ENCODE measurements at places on chromosomes 16 and 17.

- DNase-seq: no peak
Measured at GRCh38 chr17:67514998-67515397, 137.9 kb downstream of the PITPNC1 start.

- DNase-seq: no peak
Measured at GRCh38 chr17:74738051-74738996, 1.3 kb downstream of the RAB37 start.

DNA sequence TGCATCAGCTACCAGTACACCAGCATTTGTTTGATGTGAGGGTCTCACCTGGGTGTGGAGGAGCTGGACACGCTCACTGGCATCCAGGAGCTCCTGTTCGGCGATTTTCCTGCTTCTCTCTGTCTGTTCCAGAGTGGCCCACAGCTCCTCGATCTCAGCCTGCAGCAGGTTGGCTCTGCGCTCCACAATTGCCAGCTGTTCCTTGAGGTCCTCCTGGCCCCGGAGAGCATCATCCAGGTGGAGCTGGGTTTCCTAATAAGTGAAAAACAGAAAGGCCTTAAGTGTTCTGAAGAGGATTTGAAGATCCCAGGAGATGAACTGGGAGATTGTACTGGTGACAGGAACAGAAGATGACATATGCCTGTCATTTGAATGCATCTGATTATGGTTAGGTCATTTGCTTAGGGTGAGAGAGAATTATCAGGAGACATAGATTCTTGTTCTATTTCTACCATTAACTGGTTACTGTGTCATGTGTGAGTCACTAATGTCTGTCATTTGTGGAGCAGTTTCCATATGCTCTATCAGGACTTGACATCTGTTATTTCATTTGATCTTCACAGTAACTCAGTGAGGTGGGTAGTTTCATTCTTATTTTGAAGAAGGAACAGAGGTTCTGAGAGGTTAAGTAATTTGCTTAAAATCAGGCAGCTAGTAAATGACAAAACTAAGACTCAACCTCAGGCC, 21.5 kb upstream of the MYH13 start:
- DNase-seq: no peak

DNA sequence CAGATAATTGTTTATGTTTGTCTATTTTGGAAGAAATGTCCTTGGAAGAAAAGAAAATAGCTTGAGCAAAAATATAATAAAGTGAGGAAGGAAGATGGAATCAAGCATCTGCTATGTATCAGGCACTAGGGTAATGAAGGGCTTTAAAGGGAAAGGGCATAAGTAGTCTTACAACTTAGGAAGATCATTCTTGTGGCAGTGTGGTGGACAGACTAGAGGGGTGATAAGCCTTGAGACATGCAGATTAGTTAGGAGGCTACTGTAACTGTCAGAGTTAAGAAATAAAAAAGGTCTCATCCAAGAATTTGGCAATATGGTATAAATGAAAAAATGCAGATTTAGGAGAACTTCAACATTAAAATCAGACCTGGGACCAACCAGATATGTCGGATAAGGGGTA, 14.9 kb downstream of the FAM222B start:
- DNase-seq: no peak

- no peak for DNase-seq
Measured at GRCh38 chr16:24677388-24677787, 52.1 kb upstream of the TNRC6A start.

- peak; percentile 37 for DNase-seq
Measured at GRCh38 chr16:53668869-53669268, 34.8 kb downstream of the RPGRIP1L start.

DNA sequence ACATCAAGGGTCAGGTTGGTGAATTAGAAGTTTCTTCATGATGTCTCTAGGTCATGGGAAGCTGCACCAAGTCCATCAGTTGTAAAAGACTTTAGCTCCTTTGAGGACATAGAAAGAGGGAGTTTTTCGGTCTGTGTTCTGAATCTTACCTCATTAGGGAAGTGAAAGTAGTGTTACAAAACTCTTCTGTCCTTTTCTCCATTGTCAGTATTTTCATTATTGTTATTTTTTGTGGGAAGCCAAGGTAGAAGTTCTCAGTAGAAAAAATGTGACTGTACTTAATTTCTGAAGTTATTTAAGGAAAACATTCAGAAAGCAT, 24.2 kb downstream of the MAP3K3 start:
- no peak for DNase-seq

DNA sequence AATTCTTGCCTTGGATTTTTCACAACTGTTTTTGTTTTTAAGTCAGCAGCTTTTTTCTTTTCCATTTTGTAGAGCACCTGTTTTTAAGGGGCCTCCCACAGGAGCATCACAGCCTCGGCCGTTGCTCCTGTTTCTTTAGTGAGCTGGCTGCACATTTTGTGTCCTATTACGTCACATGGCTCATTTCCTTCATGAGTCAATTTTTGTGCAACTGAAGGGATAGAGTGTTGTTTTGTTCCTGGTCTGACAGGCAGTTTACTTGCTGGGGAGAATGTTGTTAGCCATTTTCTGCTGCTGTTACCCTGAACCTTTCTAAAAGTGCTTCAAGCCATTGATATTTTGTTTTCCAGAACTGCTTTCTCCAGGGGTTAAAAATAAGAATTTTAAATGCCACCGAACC, 45.0 kb upstream of the CRISPLD2 start:
- peak; percentile 88 for DNase-seq

GRCh38 chr16:1457489-1458245, 13.3 kb upstream of the CCDC154 start:
- DNase-seq: no peak

DNA sequence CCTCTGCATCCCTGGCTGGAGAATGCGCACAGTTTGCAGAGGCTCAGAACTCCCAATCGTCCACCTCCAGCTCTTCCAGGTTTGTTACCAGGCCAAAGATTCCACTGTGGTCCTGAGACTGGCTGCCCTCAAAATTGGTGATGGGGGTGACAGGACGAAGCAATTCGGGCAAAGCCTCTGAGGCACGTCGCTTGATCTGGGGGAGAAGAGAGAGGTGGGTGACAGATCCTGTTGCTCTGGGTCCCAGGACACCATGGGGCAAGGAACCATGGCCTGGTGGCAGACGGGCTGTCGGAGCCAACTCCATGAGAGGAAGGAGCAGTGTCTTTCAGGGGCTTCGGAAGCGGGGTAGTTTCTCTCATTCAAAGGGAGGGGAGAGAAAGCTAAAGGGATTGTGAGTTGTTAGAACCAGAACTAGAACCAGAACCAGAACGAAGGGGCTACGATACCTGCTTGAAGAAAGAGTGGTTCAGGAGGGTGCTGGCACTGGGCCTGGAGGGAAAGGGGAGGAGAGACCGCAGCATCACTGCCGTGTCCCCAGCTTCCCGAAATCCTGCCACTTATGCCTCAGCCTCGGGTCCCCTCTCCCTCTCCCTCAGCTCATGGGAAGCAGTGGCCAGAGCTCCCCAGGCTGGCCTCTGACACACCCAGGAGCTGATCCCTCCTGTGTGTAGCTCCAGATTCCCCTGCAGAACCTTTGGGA, 3.8 kb upstream of the LIMD2 start:
- DNase-seq: no peak

GRCh38 chr17:47295874-47296255, 27.9 kb upstream of the EFCAB13 start:
- DNase-seq: no peak

GRCh38 chr16:3718019-3718391, 681 bp upstream of the TRAP1 start:
- DNase-seq: no peak

GRCh38 chr17:40112191-40112711, 9.5 kb upstream of the MSL1 start:
- DNase-seq: no peak

DNA sequence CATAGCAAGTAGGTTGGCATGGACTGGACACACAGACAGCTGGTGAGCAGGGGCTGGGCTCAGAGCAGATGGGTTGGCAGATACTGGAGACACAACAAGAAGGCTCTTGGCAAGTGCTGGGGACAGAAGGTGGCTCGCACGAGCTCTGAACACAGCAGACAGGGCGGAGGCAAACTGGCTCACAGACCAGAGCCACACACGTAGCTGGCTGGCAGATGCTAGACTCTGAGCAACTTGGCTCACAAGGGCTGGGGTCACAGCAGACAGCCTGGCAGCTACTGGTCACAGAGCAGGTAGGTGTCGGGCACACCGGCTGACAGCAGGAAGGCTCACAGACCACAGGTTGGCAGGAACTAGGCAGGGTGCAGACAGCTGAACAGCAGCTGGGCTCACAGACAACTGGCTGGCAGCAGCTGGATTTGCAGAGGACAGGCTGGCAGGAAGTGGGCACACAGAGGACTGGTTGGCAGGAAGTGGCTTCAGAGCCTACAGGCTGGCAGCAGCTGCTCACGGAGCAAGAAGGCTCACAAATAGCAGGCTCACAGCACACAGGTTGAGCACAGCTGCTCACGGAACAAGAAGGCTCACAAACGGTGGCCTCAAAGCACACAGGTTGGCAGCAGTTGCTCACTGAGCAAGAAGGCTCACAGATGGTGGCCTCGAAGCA, 725 bp downstream of the KRTAP16-1 start:
- DNase-seq: no peak

GRCh38 chr16:35255816-35256215, 1796.4 kb downstream of the TP53TG3F start:
- DNase-seq: no peak

GRCh38 chr17:67555855-67556254, 161.9 kb upstream of the NOL11 start:
- DNase-seq: no peak

- no peak for DNase-seq
Measured at GRCh38 chr16:165539-166374, at the start of gene HBM. Gene HBM (plus strand): TSS chr16:165978. CDS start chr16:165998, 20 bp downstream.

GRCh38 chr16:12358898-12359297, 382.4 kb downstream of the SNX29 start:
- no peak for DNase-seq

- DNase-seq: peak; percentile 89
Measured at GRCh38 chr16:1812732-1813163, 13.9 kb downstream of the HAGH start.

DNA sequence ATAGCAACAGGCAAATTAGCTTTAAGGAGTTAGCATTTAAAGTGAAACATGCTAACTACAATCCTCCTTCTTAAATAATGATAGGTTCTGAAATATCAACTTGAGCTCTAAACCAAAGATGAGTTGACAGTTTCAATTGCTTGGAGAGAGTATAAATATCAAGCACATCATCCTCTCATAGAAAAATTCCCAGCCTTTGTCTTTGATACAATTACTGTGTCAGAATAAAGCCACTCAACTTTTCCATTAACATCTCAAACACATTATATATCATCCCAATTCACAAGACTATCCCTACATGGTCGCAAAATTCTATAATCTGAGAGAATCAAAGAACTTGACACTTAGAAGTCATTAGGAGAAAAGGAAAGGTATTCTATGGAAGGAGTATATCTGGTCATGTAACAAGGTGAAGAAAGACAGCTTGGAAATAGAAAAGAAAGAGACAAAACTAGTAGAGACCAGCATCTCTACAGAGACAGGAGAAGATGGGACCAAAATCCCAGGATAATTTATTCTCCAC, 189.8 kb downstream of the CEP112 start:
- no peak for DNase-seq

GRCh38 chr16:67669499-67670101, 3.0 kb downstream of the C16orf86 start:
- no peak for DNase-seq

GRCh38 chr17:81553616-81554181, 1.5 kb upstream of the FAAP100 start:
- peak; percentile 97 for DNase-seq

- no peak for DNase-seq
Measured at GRCh38 chr16:50450957-50451356, 82.2 kb upstream of the BRD7 start.

DNA sequence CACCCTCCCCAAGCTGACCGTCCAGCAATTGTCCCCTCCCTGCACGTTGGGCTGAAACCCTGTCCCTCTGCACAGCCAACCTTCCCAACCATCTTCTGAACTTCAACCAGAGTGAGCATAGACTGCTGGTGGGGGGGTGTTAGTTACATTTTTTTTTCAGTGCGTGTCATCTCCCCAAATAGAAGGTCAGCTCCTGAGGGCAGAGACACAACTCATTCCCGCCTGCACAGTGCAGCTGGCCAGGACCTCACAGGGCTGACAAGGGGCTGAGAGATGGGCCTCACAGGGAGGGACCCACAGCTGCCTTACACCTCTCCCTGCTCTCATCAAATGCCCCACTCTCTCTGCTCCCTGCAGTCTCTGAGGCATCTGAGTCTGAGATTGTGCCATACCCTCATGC, 8.4 kb downstream of the SRL start:
- no peak for DNase-seq

GRCh38 chr17:38743556-38744171, 4.5 kb downstream of the PCGF2 start:
- DNase-seq: no peak

DNA sequence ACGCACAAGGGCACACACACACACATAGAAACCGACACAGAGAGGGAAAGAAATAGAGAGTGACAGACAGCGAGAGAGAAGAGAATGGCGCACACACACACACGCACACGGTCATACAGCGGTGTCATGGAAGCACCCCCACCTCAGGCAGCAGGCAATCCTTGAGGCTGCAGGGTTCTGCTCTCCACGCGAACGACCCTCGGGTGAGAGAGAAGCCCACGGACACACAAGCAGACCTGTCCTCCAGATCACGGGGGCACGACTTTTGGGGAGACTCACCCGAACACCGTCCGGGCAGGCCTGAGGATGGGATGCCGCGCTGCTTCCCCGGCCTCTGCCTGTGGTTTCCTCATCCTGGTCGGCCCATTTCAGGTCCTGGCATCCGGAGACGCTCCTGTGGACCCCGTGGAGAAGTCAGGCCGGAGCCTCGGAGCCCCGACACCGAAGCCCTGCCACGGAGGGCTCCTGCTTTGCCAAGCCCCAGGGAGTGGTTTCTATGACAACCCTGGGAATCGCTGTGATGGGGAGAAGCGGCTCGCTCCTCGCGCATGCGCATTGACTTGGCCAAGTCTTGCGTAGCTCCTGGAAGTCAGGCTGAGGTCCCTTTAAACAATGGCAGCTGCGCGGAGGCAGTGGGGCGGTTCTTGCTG, 118.2 kb upstream of the KCNJ18 start:
- peak; percentile 83 for DNase-seq

DNA sequence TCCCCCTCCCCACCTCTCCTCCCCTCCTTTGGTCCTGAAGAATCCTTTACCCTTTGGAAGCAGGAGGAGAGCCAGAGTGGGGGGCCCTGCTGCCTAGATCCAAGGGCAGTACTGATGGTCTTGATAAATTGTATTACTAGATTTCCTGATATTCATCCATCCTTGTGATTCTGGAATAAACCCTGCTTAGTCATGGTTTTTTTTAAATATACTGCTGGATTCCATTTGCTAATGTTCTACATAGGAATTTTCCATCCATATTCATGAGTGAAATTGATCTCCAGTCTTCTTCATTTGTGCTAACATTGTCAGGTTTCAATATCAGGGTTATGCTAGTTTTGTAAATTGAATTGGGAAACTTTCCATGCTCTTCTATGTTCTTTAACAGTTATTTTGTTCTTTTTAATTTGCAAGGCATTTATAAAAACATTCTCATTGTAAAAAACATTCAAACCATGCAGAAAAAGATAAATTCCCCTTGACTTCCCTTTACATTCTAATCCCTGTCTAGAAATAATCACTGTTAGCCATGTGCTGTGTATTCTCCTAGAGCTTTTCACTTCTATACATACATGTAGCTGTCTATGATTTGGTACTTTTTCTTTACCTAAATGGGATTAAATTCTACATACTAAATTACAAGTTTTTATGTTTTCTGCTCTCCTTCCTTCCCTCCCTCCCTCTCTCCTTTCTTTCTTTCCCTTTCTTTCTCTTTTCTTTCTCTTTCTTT, 56.7 kb downstream of the CCDC42 start:
- DNase-seq: no peak

Measured in cardiac fibroblast (primary cell).